AG04450 (cell line): ENCODE measurements at places on chromosomes 7 and 10. TPM values are rescaled to one million over a fixed set of nuclear protein-coding genes. Genes with fewer than 3 reads are reported as not detected.

- no peak for DNase-seq
These were observed 335.3 kb downstream of the GFRA1 start for GRCh38 chr10:115937768-115938056.

GRCh38 chr10:3131098-3131497 is 41.5 kb downstream of the PITRM1 start:
- no peak for DNase-seq

DNA sequence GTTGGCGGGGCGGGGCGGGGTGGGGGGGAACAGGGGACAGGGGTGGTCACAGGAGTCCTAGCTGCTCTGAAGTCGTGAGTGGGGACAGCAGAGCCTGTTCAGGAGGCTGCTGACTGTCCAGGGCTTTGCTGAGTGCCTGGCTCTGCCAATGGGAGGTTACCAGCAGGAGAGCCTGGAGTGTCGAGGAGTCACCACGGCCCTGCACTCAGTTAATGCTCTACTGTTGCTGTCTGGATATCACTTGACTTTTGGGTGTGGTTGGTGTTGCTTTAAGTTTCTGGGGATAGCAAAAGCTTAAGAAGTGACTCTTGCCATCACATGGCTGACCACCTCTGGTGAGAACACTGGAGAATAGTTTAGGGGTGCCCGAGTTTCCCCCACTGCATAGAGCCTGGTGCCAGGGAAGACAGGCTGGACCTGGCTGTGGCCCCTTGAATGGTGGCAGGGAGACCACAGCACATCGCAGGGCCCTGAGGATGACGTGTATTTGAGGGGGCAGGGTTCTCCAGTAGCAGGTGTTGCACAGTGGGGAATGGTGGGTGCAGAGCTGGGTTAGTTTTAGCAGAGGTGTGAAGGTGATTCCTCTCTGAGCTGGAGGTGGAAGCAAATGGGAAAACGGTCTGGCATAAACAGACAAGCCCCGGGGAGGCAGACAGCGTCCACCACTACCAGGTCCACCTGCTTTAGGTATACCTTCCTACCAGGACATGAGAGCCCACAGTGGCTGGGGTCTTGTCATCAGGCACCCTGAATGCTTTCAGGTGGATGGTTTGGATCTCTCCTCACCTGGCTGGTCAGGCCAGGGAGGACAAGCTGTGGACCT is 54.2 kb upstream of the CAMK2B start:
- no peak for DNase-seq

DNA sequence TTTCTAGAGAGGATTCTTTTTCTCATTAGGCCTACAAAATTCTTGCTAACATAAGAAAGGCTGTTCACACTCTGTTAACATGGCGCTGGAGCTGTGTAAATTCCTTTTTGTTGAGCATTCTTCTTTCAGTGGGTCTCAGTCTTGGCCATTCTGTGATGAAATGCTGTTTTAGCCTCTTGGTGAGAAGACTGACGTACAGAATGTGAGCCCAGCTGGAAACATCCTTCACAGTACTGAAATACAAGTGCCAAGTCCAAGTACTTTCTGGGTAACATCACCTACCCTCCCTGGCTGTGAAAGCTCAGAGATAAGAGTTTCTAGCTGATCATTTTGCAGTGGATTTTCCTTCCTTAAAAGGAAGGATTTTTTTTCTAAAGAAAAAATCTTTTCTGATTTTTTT is 231.8 kb downstream of the AHR start:
- DNase-seq, result no peak

GRCh38 chr7:87219545-87220025 is at the start of gene TMEM243:
TSS of gene TMEM243 (minus strand) at chr7:87219732. CDS start at chr7:87219503, 229 bp downstream.
- DNase-seq, result peak; percentile 44

Gene AKR1B15
- 0.10 TPM in 1 of 2 replicates, not detected in the other for polyA plus RNA-seq
